ENCODE measurements at places on chromosomes 12 and 14. TPM values are rescaled to one million over a fixed set of nuclear protein-coding genes. Genes with fewer than 3 reads are reported as not detected.
A peak's percentile ranks its signal among the peaks of the same experiment; 100 is the strongest.

The KIF26A gene
- 0.77 TPM for total RNA-seq

The AMHR2 gene
- total RNA-seq: not detected

The CIROP gene
- total RNA-seq: not detected

The PXN gene
- 31.3 TPM for total RNA-seq

The GALNT4 gene
- 3.6 TPM for total RNA-seq

- DNase-seq: no peak
Measured at GRCh38 chr14:104593710-104594136, 10.8 kb downstream of the TMEM179 start.

DNA sequence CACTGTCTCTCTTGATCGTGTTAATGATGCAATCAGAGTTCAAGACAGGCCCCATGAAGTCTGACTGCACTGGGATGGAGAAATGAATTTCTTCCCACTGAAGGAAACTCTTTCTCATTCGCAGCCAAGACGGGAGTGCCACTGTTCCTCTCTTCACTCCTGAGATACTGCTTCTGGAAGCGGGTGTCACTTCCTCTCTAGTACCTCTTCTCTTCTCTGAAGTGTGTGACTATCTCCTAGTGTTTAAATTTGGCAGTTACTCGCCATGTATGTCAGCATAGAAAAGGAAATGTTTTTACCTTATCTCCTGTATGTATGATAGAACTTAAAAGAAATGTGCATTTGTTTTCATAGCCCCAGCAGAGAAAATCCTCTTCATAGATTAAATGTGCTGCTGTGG lies 215.2 kb downstream of the ANO6 start:
- no peak for DNase-seq

DNA sequence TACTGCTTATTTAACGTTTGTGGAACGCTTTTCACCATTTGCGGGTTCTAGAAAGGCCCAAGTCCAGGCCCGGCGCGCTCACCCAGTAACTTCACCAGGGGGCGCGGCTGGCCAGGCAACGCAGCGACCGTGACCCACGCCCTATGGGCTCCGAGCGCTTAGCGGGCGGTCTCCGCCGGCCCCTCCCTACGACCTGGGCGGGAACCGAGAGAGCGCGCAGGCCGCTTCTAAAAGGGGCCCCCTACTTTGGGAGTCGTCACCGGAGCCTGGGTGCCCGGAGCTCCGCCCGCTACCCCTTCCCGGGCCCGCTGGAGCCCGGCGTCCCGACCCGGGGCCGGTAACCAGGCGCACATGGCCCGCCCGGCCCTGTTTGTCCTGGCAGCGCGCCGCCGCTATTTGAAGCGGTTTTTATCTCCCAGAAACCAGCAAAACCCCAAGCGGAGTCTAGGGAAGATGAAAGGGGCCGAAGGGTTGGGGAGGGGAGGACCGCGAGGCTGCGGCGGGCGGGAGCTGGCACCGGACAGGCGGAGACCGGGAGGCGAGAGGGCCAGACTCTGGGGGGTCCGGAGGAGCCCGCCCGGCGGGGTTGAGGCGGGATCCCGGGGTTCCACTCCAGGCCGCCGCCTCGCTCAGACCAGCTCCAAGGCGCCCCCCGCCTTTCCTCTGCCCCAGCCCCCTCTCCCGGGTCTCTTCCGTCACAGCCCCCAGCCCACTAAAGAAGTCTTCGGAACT lies 3.5 kb upstream of the AAAS start:
- peak; percentile 86 for DNase-seq

DNA sequence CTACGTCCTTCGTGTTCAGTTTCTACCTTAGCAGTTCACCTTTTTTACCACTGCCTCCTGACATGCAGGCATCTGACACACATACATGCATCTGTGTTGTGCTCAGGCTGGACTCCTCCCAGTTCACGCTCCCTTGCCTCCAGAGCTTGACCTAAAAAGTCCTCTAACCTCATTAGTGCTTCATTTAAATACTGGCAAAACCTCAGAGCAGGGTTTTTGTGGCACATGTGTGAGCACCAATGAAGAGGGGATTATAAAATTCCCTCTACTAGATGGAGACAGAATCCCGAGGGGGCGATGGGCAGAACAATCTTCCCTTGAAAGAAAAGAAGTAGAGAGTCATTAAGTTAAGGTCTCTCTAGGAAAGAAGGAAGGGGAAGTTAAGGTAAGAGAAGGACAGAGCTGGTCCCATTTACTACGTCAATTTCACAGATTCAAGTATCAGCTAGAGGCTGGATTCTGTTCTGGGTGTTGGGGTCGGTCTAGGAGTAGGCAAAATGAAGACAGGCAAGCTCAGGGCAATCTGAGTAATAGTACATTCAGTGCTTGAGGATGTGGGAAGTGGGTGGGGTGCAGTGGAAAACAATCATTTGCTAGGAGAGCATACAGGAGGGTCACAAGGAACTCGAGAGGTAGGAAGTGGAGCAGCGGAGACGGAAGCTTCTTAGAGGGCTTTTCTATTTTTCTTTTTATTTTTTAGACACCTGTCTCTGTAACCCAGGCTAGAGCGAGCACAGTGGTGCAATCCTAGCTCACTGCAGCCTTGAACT lies 7.5 kb downstream of the HAL start:
- DNase-seq: no peak

All from H4 (cell line).